ENCODE measurements at places on chromosomes 3 and 15.

- DNase-seq = no peak
These were observed 68.0 kb downstream of the PDZRN3 start for GRCh38 chr3:73556520-73557372.

DNA sequence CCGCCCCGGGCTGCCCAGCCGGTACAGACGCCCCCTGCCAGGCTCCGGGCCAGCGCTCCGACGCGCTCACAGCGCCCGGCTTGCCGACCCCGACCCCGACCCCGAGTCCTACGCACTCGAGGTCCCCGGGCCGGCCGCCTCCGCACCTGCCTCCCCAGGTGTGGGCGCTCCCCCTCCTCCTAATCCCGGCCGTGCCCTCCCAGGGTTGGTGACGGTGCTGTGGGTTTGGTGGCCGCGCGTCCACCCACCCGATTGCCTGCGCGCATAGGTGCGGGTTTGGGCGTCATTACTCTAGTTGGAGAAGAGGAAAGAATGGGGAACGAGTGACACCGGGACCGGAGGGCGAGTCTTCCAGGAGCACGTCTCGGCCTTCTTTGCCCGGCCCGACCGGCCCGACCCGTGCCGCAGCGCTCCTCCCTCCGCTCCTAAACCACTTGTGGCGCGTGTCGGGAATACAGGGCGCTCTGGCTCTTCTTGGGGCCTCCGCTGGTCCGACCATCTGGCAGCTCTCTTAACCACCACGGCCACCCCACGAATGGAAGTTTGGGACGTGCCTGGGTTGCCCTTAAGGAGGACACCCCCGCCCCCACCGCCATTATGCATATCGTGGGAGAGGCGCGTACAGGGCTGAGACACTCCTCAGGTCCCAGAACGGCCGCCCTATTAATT, 810 bp upstream of the THRB start:
- DNase-seq = no peak

DNA sequence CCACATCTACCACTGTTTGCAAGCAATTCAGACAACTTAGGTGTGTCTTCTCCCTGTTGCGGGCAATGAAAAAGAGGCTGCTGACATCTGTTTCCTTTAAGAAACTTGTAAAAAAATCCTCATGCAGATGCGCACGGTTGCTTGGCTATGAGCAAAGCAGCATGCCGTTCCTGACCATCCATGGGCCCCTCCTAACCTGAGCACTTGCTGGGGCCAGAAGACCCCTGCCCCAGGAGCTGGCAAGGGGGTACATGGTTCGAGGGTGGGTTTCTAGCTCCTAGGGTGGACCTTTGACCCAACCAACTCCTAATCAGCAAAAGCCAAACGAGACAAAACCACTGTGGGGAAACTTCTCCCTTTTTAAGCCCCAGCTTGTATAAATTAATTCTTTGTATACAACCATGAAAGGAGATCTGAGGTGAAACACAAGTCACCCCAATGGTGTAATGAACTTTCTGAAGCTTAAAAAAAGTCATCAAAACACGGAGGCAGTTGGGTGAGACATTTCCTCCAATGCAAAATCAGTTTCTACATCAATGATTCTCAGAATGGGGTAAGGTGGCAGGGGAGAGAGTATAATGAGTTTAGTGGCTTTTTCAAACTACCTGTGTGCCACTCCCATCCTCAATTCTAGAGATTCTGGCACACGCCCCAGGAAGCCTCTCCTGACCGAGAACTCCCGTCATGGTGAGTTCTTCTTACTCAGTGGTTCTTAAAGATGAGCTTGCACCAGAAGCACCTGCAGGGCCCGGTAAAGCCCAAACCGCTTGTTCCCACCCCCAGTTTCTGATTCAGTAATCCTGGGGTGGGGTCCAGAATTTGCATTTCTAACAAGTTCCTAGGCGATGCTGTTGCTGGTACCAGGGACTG, 44.1 kb downstream of the CPN2 start:
- no peak for DNase-seq

DNA sequence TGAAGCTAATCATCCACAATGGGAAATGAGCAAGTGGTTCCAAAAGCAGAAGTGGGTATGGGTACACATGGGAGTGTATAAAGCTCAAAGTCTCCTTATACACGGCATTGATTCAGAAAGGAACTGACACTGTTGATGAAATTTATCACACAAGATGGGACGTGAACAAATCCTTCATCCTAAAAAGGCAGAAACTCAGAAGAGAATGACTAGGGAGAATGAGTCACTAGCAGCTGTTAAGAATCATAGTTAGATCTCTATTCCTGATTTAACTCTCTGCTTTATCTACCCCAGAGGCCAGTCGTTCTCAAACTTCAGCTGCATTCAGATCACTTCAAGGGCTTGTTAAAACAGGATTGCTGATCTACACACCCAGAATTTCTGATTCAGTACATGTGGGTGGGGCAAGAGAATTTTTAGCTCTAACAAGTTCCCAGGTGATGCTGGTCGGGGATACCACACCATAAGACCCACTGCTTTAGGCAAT, 97.7 kb upstream of the PHLDB2 start:
- no peak for DNase-seq

- DNase-seq = no peak
These were observed 636.1 kb upstream of the NAALADL2 start for GRCh38 chr3:174223042-174223441.

GRCh38 chr3:89179355-89180001, 72.1 kb downstream of the EPHA3 start:
- DNase-seq = peak; percentile 47

- DNase-seq = no peak
These were observed 213.6 kb downstream of the RBMS3 start for GRCh38 chr3:29494305-29495036.

DNA sequence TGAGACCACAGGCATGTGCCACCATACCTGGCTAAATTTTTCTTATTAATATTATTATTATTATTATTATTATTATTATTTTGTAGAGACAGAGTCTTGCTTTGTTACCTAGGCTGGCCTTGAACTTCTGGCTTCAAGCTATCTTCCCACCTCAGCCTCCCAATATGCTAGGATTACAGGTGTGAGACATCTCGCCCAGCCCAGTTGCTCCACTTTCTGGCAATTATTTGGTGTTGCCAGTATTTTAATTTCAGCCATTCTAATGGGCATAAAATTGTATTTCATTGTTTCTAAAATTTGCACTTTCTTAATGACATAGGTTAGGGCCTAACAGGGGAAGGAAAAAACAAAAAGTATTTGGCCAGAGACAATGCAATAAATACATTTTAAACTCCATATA, 1217.6 kb upstream of the ALCAM start:
- no peak for DNase-seq

DNA sequence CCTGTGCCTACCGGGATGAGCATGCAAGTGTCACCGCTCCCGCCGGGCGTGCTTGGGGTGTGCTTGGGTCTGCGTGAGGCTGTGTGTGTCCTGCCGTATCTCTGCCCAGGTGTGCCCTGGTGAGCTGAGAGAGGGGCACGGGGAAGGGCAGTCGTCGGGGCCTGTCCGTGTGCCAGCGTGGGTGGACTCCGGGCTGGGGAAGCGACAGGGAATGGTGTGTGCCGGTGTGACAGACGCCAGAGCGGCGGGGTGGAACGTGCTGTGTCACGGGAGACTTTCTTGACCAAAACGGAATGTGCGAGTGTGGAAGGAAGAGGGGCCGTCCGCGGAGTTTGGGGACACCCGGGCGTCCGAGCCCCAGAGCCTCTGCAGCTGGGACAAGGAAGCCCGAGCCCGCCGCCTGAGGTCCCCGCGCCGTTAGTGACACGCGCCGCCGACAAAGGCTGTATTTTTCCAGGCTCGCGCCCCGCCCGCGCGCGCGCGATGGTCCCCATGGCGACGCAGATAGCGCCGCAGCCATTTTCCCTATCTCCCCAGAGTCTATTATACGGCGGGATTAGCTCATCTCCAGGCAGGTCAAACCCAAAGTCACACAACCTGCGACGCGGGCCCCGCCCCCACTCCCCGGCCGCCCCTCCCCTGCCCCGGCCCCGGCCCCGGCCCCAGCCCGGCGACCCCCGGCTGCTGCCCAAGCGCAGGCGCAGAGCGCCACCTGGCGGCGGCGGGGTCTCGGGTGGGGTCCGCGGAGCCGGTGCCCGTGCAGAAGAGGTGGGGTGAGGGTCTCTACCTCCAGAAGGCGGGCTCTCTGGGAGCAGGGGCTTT, 4.5 kb upstream of the GATA2 start:
- DNase-seq = peak; percentile 91

DNA sequence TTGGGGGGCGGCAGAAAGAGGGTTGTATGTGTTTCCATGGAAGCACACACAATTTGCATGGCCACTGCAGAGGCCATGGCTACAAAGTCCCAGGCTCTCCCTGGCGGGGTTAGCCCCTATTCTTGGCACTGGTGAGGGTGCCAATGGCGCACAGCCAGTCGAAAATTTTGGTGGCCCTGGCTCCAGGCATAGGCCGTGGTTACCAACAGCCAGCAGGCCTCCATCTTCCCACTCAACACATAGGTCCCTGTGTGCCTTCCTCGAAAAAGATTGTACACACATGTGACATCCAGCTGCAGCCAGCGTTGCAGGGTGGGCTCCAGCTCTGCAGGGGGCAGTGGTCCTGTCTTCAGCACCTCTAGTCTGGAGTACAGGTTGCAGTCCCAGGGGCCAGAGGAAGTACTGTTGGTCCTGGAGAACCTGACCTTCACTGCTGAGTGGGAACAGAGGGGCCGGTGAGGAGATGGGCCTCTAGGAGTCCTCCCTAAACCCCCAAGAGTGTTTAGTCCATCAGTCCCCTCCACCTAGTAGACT, 7.1 kb downstream of the P4HTM start:
- no peak for DNase-seq

- DNase-seq = peak; percentile 43
These were observed 45.8 kb downstream of the CDC25A start for GRCh38 chr3:48142316-48142870.

DNA sequence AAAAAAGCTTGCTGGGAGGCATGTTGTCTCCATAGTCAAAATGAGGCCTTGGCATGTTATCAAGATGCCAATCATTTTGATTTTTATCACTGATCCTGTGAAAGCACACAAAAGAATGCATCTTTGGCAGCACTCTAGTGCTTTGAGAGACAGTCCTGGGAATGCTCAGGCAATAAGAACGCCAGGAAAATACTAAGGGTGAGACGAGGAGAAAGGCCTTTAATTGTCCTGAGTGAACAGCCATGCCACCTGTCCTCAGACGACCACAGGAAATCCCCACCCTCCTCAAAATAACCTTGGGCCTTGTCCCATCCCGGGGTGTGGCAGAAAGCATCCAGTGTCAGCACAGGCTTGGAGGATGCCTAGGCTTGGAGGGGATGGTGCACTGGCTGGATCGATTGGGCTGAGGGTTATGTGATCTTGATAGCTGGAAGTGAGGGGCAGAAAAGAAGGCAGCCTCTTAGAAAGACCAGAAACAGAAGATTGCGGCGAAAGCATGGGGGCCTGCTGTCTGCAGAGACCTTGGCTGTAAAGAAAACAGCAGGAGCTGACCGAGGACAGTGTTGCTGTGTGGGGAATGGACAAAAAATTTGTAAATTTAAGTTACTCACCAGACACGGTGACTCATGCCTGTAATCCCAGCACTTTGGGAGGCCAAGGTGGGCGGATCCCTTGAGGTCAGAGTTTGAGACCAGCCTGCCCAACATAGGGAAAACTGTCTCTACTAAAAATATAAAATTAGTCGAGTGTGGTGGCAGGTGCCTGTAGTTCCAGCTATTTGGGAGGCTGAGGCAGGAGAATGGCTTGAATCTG, 7.3 kb downstream of the TMEM158 start:
- no peak for DNase-seq

- DNase-seq = no peak
These were observed 33.4 kb downstream of the LEKR1 start for GRCh38 chr3:156859578-156859977.

GRCh38 chr3:156038869-156039268, 81.5 kb upstream of the KCNAB1 start:
- no peak for DNase-seq

DNA sequence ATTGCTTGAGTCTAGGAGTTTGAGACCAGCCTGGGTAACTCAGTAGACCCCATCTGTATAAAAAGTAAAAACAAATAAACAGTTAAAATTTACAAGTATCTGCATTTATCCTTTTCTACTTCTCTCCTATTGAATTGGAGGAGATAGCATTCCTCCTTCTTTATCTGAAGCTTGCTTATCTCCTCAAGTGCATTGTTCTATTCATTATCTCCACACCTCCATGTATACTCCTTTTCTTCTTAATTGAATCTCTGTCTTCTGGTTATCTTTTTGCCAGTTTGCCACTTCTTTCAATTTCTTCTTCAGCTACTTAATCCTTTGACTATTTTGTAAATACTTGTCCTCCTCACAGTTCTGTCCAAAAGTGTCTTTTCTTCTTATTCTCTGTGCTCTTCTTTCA, 88.6 kb downstream of the STRIT1 start:
- no peak for DNase-seq

DNA sequence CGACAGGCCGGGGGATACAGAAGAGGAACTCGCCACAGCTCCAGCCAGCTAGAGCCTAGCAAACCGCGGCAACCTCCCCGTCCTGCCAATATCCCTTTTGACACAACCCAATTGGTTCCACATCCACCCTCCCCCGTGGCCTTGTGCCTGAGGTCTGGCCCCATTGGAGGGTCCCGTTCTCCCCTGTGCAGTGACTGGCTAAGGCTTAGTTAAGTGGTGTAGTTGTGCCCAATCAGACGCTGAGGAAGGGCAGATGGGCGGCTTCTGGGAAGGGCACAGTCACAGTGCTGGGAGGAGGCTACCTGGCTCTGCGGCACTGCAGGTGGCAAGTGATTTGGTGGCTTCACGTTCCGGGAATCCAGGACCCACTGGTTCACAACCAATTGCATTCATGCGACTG, 78.6 kb downstream of the SNRK start:
- DNase-seq = no peak

- DNase-seq = no peak
These were observed 68.2 kb downstream of the TBC1D5 start for GRCh38 chr3:17674082-17674686.

- DNase-seq = no peak
These were observed 126.8 kb upstream of the SUCLG2 start for GRCh38 chr3:67781218-67781617.

- no peak for DNase-seq
These were observed 2.4 kb downstream of the ANKRD63 start for GRCh38 chr15:40280260-40281056.

GRCh38 chr3:83524901-83525300, 1433.9 kb upstream of the CADM2 start:
- DNase-seq = no peak

GRCh38 chr3:29283231-29284119, 2.6 kb downstream of the RBMS3 start:
- no peak for DNase-seq

- DNase-seq = peak; percentile 64
These were observed 1.3 kb downstream of the BHLHE40 start for GRCh38 chr3:4980229-4981203.

DNA sequence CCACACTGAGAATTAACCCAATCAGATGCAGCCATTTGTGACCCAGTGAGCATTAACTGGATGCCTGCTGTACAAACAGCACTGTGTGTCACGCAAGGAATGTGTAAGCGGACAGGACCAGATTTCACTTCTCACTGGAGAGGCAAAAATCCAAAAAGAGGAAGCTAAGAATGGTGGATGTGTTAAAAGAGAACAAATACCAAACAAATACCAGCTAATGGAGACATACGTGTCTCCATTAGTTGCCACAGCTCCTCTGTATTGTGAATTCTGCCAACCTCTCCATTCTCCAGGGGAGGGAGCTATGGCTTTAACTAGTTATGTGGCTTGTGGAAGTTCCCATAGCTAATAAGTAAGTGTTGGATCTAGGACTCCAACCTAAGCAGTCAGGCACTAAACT, 2.6 kb downstream of the LTF start:
- DNase-seq = no peak
